Pulmonary artery endothelial cell (primary cell): ENCODE measurements at places on chromosomes 12 and 14.

- DNase-seq = no peak
Observed at GRCh38 chr12:128969480-128970055, 116.3 kb downstream of the GLT1D1 start.

- no peak for DNase-seq
Observed at GRCh38 chr12:60173224-60174170, 577.7 kb downstream of the SLC16A7 start.

DNA sequence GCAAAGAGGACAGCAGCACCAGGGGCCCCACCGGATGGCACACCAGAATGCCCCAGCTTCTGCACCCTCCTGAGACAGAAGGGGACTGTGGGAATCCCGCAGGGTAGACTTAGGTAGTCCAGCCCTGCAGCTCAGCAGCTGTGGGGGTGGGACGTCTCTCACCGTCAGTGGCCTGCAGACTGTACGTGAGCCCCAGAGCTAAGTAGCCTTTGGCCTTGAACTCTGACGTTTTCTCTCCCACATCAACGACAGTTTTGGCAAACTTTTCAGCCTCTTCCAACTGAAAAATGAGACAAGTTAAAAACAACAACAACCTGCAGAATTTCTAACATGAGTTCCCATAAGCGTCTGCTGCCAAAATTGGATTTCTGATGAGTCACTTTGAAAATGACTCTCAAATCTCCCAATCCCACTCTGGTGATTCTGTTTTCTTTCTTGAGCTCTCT lies 161.4 kb downstream of the TTC7B start:
- DNase-seq = no peak

DNA sequence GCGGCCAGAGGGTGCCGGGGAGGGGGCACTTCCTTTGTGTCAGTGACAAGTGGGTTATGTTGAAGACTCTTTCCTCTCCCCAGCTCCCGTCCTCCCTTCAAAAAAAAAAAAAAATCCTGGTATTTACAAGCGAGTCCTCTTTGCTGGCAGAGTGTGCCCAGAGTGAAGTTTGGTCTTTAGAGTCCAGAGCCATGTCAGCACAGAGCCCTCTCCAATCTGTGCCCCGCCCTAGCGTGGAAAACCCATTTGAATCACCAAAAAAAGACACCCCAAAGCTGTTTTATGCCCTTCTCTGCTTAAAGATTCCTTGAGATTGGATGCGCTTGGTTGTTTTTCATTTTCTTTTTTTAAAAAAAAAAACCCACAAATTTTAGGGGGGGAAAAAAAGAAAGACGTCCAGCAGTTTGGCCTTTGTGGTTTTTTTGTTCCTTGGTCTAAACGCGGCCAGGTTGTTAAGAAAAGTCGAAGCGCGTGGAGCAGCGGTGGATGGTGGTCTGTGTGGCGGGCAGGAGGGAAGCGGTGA lies 3.3 kb downstream of the NKX2-1 start:
- no peak for DNase-seq

DNA sequence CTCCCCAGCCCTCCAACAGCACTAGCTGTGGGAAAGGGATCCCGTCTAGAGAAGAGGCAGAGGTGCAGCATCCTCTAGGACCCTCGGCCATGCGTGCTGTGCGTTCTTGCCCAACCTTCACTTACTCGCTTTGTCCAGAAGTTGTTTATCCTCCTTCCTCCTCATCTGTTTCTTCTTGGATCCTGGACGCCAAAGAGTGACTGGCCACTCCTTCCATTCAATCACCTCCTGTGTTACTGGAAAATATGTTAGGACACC lies 140.5 kb downstream of the ZFP36L1 start:
- DNase-seq = no peak

- DNase-seq = peak; percentile 5
Observed at GRCh38 chr12:94100990-94101737, 47.2 kb upstream of the PLXNC1 start.

- no peak for DNase-seq
Observed at GRCh38 chr14:98138666-98139065, 1133.3 kb downstream of the BCL11B start.
